Colonic mucosa (tissue), 4 donors: ENCODE measurements at places on chromosomes 7 and 10. TPM values are rescaled to one million over a fixed set of nuclear protein-coding genes. Genes with fewer than 3 reads are reported as not detected.
A peak's percentile ranks its signal among the peaks of the same experiment; 100 is the strongest.

DNA sequence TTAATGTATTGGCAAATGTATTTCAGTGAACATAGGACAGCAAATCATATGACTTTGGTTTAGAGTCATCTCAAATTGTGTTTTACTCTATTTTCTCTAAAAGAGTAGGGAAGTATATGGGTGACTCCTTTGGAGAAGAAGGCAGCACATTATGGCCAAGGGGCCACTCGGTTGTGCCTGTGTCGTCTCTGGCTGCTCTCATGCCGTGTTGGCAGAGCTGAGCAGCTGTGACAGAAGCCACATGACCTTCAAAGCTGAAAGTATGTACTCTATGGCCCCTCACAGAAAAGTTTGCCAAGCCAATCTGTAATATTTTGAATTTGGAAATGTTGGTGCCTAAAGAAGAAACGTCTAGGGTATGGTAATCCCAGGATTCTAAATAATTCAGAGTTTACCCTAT, 47.5 kb downstream of the TASOR2 start:
- no peak overlapping the region for H3K27ac ChIP-seq
- no peaks in the 10 kb centered on the region for H3K36me3 ChIP-seq
- no peaks in the 10 kb centered on the region for H3K27me3 ChIP-seq
- no peak for DNase-seq

DNA sequence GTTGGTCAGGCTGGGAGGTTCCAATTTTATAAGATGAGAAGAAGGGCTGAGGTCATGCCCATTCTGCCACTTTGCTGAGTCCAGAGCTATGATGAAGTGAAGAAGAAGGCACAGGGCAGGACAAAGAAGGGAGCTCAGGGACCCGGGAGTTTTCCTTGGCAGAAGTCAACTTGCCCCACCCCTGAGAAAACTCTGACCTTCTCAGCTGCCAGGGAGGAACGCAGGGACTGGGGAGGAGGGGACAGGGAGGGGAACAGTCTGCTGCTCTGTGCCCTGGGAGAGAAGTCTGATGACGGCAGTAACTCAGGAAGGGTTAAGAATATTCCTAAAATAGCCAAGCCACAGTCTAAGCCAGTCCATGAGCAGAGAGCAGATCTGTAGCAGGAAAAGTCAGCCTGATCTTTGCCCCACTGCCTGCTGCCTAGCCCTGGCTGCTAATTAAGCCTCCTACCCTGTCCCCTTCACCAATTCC, 11.7 kb downstream of the ADIRF start:
- no peak overlapping the region for H3K4me3 ChIP-seq
- no peaks in the 10 kb centered on the region for H3K27me3 ChIP-seq
- DNase-seq: peak; percentile 57
- H3K36me3 ChIP-seq: no peaks in the 10 kb centered on the region
- H3K27ac ChIP-seq: no peak overlapping the region

DNA sequence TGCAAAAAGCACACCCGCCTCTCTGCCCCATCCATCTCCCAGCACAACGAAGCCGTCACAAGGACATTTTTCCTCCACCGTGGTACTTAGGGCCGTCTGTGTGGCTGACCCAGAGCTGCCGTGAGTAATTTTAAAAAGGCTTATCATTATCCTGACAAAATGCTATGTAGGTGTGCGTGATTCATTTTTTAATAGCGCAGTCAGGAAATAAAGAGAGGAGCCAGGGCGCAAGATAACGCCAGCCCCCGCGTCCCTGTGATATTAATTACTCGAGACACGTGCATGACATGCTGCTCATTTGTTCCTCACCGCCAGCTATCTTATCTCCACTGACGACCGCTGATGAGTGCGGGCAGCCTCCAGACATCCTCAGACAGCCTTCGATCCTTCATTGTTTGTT, 332.7 kb upstream of the PFKP start:
- no peak overlapping the region for H3K4me3 ChIP-seq
- H3K4me1 ChIP-seq: no peaks in the 10 kb centered on the region
- H3K27me3 ChIP-seq: no peaks in the 10 kb centered on the region
- no peak for DNase-seq
- H3K27ac ChIP-seq: no peak overlapping the region

OGDH gene
- total RNA-seq: 164 TPM

DNA sequence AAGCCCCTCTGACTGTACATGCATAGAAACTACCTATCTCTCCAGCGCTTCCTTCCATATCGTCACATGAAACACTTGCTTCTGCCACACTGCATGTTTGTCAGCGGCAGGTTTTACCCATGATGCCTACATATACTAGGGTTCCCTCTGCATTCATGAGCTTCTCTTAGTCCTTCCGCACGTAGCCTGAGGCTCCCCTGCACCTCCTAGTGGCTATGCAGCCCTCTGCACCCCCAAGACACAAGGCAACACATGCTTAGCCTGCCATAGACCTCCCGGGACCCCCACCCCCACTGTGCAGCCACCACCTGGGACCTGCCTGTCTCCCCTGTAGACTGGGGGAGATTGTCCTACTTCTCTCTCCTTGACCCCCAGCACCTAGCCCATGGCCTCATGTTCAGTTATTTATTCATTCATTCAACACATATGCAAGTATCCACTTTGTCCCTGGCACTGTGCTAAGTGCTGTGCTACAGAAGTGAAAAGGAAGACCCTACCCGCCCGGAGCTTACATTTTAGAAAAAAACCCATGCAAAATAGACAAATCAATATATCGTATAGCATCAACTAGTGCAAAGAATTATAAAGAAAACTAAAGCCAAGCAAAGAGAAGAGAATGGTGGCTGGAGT, 23.5 kb downstream of the TMEM273 start:
- H3K27ac ChIP-seq: no peak overlapping the region
- DNase-seq: peak; percentile 31
- H3K4me1 ChIP-seq: no peaks in the 10 kb centered on the region
- no peaks in the 10 kb centered on the region for H3K36me3 ChIP-seq

GRCh38 chr7:146781352-146782116, 664.9 kb downstream of the CNTNAP2 start:
- no peak overlapping the region for H3K27ac ChIP-seq
- H3K27me3 ChIP-seq: no peaks in the 10 kb centered on the region
- H3K4me1 ChIP-seq: no peaks in the 10 kb centered on the region
- H3K36me3 ChIP-seq: no peaks in the 10 kb centered on the region

GRCh38 chr10:26368463-26368862, 69.7 kb upstream of the APBB1IP start:
- no peaks in the 10 kb centered on the region for H3K4me1 ChIP-seq
- no peak overlapping the region for H3K4me3 ChIP-seq
- H3K27ac ChIP-seq: no peak overlapping the region
- H3K27me3 ChIP-seq: no peaks in the 10 kb centered on the region
- no peak for DNase-seq

DNA sequence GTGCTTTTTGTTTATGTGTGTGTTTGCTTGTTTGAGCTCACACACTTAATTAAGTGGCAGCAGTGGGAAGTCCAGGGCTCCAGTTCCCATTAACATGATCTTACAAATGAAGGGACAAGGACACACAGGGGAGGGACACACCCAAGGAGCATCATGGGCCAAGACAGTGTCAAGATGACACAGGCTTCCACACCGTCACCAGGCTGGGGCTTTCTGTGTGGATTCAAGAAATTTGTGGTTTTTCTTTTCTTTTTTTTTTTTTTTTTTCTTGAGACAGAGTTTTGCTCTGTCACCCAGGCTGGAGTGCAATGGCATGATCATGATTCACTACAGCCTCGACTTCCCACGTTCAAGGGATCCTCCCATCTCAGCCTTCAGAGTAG, 173.6 kb downstream of the KIAA1217 start:
- peaks cover 5% of the 10 kb centered on the region for H3K4me1 ChIP-seq
- no peaks in the 10 kb centered on the region for H3K27me3 ChIP-seq
- peak overlapping the region; percentile 18 for H3K27ac ChIP-seq
- H3K36me3 ChIP-seq: no peaks in the 10 kb centered on the region

GRCh38 chr7:128892521-128893250, 17.8 kb downstream of the KCP start:
- H3K36me3 ChIP-seq: no peaks in the 10 kb centered on the region
- H3K27me3 ChIP-seq: peaks cover 12% of the 10 kb centered on the region
- no peak for DNase-seq

DNA sequence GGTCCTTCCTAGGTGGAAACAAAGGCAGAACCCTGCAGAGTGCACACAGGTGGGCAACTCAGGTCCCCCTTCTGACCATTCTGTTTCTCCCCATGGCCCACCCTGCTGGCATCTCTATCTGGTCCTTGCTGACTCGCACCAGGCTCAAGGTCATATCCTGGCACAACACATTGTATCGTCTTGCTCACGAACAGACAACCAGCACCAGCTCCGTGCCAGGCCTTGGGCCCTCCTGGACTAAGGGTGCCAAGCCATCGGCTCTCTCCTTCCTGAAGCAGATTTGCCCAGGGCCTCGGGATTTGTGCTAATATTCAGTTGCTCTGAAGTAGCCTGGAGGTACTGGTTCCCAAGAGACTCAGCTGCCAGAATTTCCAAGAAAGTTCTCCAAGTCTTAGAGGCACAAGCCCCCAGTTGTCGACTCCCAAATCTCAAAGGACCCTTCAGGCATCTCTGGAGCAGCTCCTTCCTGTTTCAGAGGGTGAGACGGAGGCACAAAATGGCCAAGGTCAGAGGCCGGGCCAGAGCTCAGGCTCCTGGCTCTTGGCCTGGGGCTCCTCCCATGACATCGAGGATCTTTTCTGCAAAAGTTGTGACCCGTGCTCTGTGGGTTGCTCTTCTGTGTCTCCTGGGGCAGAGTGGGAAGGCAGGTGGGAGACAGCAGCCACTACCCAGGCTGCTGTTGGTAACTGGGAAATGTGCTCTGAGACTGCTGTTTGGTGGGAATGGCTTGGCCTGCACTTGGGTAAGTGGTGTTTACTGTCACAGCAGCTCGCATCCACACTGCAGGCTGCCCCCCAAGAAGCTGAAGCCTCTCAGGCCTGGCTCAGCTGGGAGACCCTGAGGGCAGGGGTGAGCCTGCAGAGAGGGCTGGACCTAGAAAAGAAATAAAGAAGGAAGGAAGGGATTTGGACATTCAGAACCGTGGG, 121.3 kb downstream of the RGS10 start:
- no peaks in the 10 kb centered on the region for H3K4me1 ChIP-seq
- no peaks in the 10 kb centered on the region for H3K27me3 ChIP-seq
- no peak for DNase-seq
- H3K4me3 ChIP-seq: no peak overlapping the region

FOXI2 gene
- not detected for total RNA-seq

- no peak overlapping the region for H3K4me3 ChIP-seq
- H3K27me3 ChIP-seq: no peaks in the 10 kb centered on the region
- H3K36me3 ChIP-seq: no peaks in the 10 kb centered on the region
- DNase-seq: no peak
- no peaks in the 10 kb centered on the region for H3K4me1 ChIP-seq
These were observed 21.9 kb downstream of the CHRM2 start for GRCh38 chr7:136890399-136890798.

PPP2R2D gene
- total RNA-seq: 28.1 TPM

DNA sequence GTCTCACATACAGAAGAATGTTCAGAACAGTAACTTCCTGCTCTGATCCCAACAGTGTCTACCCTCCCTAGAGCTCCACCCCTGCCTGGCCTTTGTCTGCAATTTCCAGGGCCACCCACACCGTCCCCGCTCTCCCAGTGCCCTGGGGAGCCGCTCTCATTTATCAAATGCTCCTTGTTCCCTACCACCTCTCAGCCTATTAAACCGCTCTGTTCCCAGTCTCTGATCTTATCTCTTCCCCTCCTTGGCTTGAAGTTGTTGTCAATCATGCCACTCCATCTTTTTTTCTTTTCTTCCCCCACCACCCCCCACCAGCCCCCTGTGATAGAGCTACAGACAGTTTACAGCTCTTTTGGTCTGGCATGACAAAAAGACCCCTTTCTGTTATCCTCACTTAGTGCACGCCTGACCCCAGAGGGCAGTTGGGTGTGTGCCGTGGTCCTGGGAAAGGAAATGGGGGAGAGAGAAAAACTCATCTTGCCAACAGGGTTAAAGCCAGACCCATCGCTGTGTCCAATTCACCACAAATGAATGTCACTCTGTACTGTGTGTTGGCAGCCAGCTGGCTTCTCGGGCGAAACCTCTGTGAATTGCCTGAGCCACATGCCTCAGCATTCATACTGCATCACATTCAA, 28.8 kb upstream of the HECTD2 start:
- no peak overlapping the region for H3K4me3 ChIP-seq
- no peaks in the 10 kb centered on the region for H3K27me3 ChIP-seq
- no peak for DNase-seq
- H3K27ac ChIP-seq: no peak overlapping the region
- H3K36me3 ChIP-seq: no peaks in the 10 kb centered on the region
- H3K4me1 ChIP-seq: no peaks in the 10 kb centered on the region

DNA sequence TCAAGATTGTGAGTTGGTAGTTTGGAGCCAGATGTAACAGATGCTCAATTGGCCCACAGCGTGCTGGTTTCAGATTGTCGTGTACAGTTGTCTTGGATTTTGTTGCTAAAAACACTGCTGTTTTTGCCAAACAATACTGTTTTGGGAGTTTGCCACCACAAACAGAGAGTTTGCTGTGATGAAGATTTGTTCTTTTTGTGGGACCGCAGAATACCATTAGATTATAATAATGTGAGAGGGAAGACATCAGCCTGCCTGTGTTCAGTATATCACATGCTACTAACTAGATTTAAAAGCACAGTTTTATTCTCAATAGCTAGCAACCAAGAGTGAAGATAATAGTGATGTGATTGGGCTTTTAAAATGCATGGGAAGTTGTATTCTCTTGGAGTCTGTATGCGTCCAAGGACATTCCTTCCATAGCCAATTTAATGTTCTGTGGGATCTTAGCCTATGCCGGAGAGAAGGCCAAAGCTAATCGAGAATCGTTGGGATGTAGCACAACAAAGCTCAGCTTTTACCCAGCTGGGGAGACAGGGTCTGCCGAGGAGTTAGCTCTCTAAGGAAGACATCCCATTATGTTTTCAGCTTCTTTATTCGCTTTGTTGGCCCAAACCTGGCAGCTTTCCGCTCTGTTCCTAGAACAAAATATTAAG, 18.7 kb upstream of the ITGA8 start:
- H3K27ac ChIP-seq: no peak overlapping the region
- H3K36me3 ChIP-seq: no peaks in the 10 kb centered on the region
- H3K27me3 ChIP-seq: no peaks in the 10 kb centered on the region
- H3K4me1 ChIP-seq: no peaks in the 10 kb centered on the region

NRG3 gene
- not detected for total RNA-seq

DNA sequence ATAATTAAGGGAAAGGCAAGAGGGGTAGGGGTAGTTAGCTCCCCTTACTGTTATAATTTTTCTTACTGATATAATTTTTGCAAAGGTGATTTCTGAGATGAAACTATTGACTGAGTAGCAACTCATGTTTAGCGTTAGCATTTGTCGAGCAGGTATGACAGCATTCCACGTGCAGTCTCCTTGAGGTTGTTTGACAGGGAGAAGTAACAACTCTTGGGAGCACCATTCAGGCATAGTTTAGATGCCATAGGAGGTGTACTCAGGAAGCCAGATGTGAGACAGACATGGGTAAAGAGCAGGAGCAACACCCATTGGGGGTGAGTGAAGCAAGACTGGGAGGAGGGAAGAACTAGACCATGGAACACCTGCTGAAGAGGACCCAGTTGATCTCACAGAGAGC, 96.6 kb upstream of the KLF6 start:
- H3K4me3 ChIP-seq: no peak overlapping the region
- no peaks in the 10 kb centered on the region for H3K36me3 ChIP-seq
- no peak for DNase-seq
- no peaks in the 10 kb centered on the region for H3K27me3 ChIP-seq
- H3K4me1 ChIP-seq: no peaks in the 10 kb centered on the region

GRCh38 chr10:17605936-17606335, 11.2 kb downstream of the HACD1 start:
- DNase-seq: no peak
- H3K27ac ChIP-seq: no peak overlapping the region
- H3K36me3 ChIP-seq: no peaks in the 10 kb centered on the region
- H3K4me3 ChIP-seq: no peak overlapping the region
- no peaks in the 10 kb centered on the region for H3K27me3 ChIP-seq

- H3K4me1 ChIP-seq: no peaks in the 10 kb centered on the region
- H3K4me3 ChIP-seq: no peak overlapping the region
- no peaks in the 10 kb centered on the region for H3K27me3 ChIP-seq
These were observed 34.4 kb downstream of the PARP12 start for GRCh38 chr7:140028311-140028710.
